ENCODE measurements at places on chromosomes 11 and 22. TPM values are rescaled to one million over a fixed set of nuclear protein-coding genes. Genes with fewer than 3 reads are reported as not detected.

The STK33 gene
- 4.3 TPM for total RNA-seq

The PANX3 gene
- not detected for total RNA-seq

The OR5M10 gene
- not detected for total RNA-seq

The FGF3 gene
- not detected for total RNA-seq

The SCGB1D2 gene
- not detected for total RNA-seq

The PNPLA3 gene
- total RNA-seq, result 5.3 TPM

The FJX1 gene
- total RNA-seq, result 33.4 TPM

The PTPRCAP gene
- not detected for total RNA-seq

The ARHGAP42 gene
- 26.7 TPM for total RNA-seq

The OR51B2 gene
- not detected for total RNA-seq

The DLG2 gene
- 2.1 TPM for total RNA-seq

The AP5B1 gene
- 11.2 TPM for total RNA-seq

All from smooth muscle cell of the umbilical artery (primary cell).